Mucosa of gallbladder (tissue), 1 donor: ENCODE measurements at places on chromosomes 12 and 14. TPM values are rescaled to one million over a fixed set of nuclear protein-coding genes. Genes with fewer than 3 reads are reported as not detected.

The BCL2L14 gene
- total RNA-seq = 13.5 TPM

The PAWR gene
- 123 TPM for total RNA-seq

The SCNN1A gene
- total RNA-seq = 52.7 TPM

The POTEM gene
- total RNA-seq = not detected

The PRMT5 gene
- 51.0 TPM for total RNA-seq

The CPNE8 gene
- total RNA-seq = 14.8 TPM

The AQP2 gene
- not detected for total RNA-seq

DNA sequence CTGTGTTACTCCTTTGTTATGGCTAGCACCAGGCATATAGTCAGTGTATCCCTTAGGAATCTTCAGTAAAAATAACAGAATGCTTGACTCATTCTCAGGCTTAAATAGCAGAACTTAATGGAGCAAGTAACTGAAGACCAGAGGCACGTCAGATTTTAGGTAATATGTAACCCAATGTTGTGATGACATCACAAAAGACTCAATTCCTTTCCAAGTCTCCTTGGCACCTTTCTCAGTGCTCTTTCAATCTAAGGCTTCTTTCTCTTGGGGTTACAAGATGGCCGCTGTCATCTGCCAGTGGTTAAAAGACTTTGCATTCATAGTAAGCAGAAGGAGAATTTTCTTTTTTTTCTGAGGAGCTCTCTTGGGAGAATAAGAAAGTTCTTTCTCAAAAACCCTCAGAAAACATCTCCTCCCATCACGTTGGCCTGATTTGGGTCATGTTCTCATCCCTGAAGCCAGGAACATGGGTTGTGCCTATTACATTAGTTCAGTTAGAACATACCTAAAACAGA, 33.4 kb upstream of the DCN start:
- DNase-seq = no peak

DNA sequence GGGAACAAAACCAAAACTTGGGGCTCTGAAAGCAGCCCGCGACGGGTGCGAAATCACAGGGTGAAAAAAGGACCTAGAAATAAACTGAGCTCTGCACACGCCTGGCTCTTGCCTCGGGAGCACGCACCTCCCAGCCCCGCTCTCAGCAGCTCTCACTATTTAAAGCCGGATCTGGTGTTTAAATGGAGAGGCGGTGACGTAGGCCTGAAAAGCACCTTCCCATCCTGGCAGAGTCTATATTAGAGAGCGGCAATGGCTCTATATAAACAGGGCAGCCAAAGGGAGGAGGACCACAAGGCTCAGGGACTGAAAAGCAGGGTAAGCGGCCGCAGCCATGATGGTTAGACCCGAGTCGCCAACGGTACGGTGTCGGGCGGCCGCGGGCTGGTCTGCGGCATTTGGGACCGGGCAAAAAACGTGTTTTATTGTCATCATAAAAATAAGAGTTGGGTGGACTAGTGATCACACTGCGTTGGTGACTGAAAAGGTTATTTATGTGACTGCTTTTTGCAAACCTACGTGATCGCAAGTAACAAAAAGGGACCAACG, 1.5 kb downstream of the GTF2A1 start:
- peak; percentile 97 for DNase-seq

- DNase-seq = peak; percentile 58
Measured at GRCh38 chr12:124679533-124680371, 112.3 kb upstream of the NCOR2 start.

DNA sequence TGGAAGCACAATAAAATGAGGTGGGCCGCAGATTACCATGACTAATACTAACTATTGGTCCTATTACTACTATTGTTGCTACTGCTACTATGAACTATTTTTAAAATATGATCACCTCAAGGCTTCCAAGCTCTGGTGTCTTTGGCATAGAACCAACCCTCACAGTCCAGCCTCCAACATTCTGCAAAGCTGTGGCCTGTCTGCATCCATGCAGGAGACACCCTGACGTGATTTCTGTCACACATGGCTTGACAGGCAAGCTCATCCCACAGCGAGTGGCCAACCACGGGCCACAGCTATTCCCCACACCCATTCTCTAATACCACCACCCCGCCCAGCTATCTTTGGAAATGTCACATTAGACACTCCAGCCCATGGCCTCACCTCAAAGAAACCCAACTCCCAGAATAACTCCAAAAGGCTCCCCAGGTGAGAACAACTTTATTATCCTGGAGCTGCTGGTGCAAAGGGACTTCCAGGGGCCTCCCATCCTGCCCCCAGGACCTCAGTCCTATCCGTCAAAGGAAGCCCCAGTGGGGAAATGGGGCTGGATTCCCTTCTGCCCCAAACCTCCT, 14.4 kb downstream of the ISCU start:
- DNase-seq = no peak

GRCh38 chr12:109983432-109984142, 12.6 kb downstream of the GIT2 start:
- DNase-seq = no peak

DNA sequence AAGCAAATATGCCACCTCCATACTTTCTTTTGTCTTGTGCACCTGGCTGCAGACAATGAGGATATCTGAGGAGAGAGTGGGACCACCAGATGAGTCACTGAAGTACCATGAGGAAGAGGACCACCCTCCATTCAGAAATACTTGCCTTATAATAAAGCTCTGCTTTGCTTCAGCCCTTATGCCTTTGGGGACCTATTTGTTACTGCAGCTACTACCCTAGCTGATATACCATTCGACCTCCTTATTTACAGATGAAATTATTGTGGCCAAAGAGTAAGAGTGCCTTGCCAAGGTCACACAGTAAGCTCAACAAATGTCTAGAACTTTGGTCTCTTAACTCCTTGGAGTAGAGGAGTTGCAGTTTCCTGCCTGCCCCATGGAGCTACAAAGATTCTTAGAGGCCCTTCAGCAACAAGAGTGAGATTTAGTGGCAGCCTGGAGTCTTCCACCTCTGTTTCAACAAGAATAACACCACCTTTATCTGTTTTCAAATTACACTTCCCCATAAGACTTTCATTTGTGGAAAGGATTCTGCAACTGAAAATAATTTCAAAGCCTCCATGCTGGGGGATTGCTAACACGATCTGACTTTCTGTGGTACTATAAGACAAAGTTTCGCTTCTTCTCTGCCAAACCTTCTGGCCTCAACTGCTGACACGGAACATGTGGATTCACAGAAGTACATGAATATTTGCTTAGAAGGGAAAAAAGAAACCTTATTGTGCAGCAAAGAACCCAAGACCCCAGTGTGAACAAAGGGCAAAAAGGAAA, 3.6 kb downstream of the CMKLR1 start:
- no peak for DNase-seq

DNA sequence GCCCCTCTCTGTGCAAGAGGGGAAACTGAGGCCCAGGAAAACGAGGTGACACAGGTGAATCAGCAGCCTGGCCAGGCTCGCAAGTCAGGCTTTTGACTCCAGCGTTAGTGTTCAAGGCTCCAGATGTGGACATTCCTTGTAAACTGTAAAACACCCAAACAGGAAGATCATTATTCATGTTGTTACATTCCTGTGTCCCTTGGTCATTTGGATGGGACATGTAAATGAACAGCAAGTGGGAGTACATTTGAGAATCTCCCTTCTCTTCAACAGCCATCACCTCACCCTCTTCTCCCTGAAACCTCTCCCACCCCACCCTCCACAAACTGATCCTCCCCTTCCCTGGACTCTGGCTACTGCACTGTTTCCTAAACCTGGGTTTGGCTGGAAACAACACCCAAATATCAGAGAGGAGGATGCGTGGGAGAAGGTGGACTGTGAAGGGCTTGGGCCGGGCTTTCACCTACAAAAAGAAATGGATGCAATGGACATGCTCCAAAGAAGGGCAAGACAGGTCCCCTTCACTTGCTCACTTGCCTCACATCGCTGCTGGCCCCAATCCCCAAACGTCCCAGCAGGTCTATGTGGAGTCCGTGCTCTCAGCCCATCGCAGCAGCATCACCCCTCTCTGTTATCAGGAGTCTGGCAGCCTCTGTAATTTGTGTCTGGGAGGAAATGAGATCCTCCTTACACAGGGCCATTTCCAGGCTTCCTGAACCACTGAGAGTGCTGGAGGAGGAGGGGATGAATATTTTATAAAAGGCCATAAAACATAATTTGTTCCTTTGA, 76.7 kb downstream of the GALNT8 start:
- no peak for DNase-seq

DNA sequence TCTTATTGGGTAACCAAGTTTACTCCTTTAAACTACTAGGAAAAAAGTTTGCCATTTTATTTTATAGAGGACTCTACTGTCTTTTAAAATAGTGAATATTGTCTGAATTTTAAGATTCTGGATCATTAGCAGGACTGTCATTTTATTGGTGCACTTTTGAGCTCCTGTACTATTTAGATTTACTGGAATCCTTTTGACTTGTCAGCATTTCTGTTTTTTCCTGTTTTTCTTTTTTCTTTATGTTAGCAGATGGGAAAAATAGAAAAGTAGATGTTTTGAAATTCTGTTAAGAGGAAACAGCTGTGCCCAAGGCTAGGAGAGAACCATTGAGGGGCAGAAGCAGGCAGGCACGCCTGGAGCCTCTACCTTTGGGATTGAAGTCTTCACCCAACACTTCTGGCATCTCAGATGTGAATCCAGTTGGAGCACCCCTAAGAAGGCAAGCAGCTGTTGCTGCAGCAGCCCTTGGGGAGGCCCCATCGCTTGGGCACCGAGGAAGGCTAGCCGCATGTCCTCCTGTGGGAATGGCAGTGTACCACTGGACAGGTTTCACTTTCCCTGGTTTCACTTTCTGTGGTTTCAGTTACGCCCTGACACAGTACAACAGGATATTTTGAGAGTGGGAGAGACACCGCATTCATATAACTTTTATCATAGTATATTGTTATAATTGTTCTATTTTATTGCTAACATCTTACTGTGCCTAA, 11.5 kb downstream of the RIMKLB start:
- no peak for DNase-seq

GRCh38 chr12:122643207-122643805, 59.9 kb downstream of the HCAR2 start:
- DNase-seq = no peak

DNA sequence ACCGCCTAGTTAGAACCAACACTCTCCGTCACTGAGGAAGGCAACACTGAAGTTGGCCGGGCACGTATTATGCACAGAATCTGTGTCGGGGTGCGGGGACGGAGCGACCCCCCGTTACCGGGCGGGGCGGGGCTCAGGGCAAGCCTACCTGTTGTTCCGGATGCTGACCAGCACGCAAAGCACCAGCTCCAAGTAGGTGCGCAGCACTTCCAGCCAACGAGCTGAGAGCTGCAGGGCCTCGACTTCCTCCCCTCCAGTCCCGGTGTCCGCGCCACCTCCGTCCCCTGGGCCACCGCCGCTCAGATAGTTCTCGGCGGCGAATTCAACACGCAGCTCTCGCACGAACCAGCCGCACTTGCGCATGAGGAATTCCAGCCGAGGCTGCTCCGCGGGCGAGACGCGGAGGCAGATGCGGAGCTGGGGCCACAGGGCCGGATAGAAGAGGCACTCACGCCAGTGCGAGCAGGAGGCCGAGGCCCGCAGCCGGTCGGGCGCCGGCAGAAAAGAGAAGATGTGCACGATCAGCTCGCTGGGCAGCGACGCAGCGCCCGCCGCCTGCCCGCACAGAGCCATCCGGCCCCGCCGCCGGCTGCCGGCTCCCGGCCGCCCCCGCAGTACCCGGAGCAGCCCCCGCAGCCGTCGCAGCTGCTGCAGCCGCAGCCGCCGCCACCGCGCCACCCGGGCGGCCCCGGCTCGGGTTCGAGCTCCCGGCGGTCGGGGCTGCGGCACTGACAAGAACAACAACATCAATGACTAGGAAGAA, 636 bp downstream of the FBXO33 start:
- peak; percentile 30 for DNase-seq

GRCh38 chr14:79581912-79582576, 629.3 kb downstream of the DIO2 start:
- no peak for DNase-seq

DNA sequence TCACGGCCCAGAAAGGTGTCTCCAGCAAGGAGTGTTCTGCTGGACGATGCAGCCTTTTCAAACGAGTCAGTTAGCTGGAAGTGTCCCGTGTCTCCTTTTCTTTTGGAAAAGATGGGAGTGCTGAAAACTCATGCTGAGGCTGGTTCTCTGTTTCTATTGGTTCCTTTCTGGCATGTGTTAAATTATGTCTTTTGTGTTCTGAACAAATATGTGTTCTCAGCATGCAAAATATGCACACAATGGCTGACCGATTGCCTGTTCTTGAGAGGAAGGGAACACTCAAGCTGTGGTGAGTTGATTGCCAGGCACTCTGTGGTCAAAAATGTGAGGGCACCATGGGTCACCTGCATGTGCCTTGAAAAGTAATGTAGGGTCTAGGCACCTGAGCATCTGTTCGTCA, 181.3 kb downstream of the CACNA1C start:
- DNase-seq = no peak

GRCh38 chr12:16150276-16150675, 127.2 kb downstream of the SLC15A5 start:
- DNase-seq = no peak

- DNase-seq = no peak
Measured at GRCh38 chr12:3225796-3226180, 148.6 kb downstream of the TSPAN9 start.

GRCh38 chr14:30159374-30159773, 231.7 kb upstream of the PRKD1 start:
- DNase-seq = no peak

- no peak for DNase-seq
Measured at GRCh38 chr14:35944847-35945246, 118.7 kb downstream of the BRMS1L start.

DNA sequence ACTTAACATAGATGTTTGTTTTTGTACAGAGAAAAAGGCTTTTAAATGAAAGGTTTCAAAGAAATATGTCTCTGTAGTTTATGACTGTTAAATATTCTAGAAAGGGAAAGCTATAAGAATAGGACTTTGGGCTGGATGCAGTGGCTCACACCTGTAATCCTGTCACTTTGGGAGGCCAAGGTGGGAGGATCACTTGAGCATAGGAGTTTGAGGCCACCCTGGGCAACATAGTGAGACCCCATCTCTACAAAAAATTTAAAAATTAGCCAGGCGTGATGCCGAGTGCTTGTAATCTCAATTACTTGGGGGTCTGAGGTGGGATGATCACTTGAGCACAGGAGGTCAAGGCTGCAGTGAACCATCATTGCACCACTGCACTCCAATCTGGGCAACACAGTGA, 11.4 kb downstream of the GPX2 start:
- DNase-seq = no peak

DNA sequence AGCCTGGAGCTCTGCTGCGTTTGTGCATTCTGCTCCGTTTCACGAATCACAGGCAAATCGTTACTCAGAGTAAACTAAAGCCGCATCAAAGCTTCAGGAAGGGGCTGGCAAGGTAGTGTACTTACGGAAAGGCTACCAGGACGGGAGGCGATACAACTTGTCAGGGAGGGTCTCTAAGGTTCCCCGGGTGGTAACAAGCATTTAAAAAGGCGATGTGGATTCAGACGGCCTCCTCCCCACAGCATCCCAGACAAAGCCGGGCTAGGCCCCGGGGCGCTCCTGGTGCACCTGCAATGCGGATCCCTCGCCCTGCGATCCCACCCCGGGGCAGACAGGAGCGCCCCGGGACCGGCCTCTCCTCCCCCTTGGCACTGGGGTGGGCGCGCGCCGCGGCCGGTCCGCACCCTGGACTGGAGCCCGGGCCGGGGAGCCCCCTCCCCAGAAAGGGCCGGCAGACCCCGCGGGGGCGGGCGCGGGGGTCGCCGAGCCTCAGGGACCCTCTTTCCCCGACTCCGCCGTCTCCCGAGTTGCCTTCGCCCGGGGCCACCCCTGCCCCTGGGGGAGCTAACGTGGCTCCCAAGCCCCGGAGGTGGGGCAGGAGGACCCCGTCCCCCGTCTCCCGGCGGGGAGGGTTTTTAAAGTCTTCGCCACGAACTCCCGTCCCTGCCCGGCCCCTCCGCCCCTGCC, 718 bp downstream of the CCDC92 start:
- DNase-seq = peak; percentile 21

- no peak for DNase-seq
Measured at GRCh38 chr12:89697296-89697695, 11.3 kb downstream of the ATP2B1 start.
